ENCODE measurements at places on chromosomes 2 and 18. TPM values are rescaled to one million over a fixed set of nuclear protein-coding genes. Genes with fewer than 3 reads are reported as not detected.

Gene FAM237A
- total RNA-seq, result not detected

Gene WNT10A
- total RNA-seq, result not detected

Gene DAW1
- 0.11 TPM for total RNA-seq

Gene SULT1C4
- not detected for total RNA-seq

Gene CAPN14
- 0.98 TPM for total RNA-seq

Gene PLA2R1
- total RNA-seq, result 0.88 TPM

Gene KLHL30
- total RNA-seq, result 0.04 TPM

Gene LCT
- 0.08 TPM for total RNA-seq

Gene FEV
- not detected for total RNA-seq

Gene MRO
- 0.03 TPM for total RNA-seq

Gene C2orf80
- not detected for total RNA-seq

Gene HNMT
- 24.7 TPM for total RNA-seq

Gene TSPYL6
- total RNA-seq, result not detected

Gene RAB6C
- not detected for total RNA-seq

Gene AKAIN1
- total RNA-seq, result not detected

Gene COLEC11
- not detected for total RNA-seq

Gene IKZF2
- total RNA-seq, result 2.4 TPM

Gene MAP3K19
- not detected for total RNA-seq

Gene GKN2
- not detected for total RNA-seq

Gene XIRP2
- total RNA-seq, result not detected

Gene MYO5B
- total RNA-seq, result 4.7 TPM

Gene NR4A2
- 7.6 TPM for total RNA-seq

Gene ANKRD62
- total RNA-seq, result not detected

Gene KCNF1
- total RNA-seq, result not detected

Gene KIF3C
- total RNA-seq, result 21.8 TPM

Gene TET3
- total RNA-seq, result 10.4 TPM

Gene LIMS4
- total RNA-seq, result 0.19 TPM

Gene SP5
- total RNA-seq, result not detected

Gene TEX44
- not detected for total RNA-seq

Gene RAB27B
- 1.5 TPM for total RNA-seq

Gene UGT1A5
- not detected for total RNA-seq

Gene COLEC12
- total RNA-seq, result 2.4 TPM

Gene C2orf81
- total RNA-seq, result 8.5 TPM

Gene KCNIP3
- total RNA-seq, result 2.7 TPM

Gene SPATA3
- not detected for total RNA-seq

Gene DIPK1C
- not detected for total RNA-seq

Gene ARID5A
- 8.4 TPM for total RNA-seq

Gene STARD7
- total RNA-seq, result 73.0 TPM

Gene MC5R
- total RNA-seq, result 0.32 TPM

Gene INHA
- 0.83 TPM for total RNA-seq

Gene TCF7L1
- total RNA-seq, result not detected

Gene PROC
- not detected for total RNA-seq

Gene SLC14A1
- total RNA-seq, result 22.7 TPM

Gene UGT1A6
- total RNA-seq, result not detected

Gene HAAO
- total RNA-seq, result not detected

Gene TMEM200C
- not detected for total RNA-seq

Gene OTOF
- total RNA-seq, result not detected

Gene STEAP3
- 3.2 TPM for total RNA-seq

Gene PRADC1
- 17.7 TPM for total RNA-seq

Gene PRKCE
- 14.7 TPM for total RNA-seq

Gene SERPINB13
- not detected for total RNA-seq

Gene GALNT13
- 3.8 TPM for total RNA-seq

Gene ERFE
- 14.8 TPM for total RNA-seq

Gene ARHGAP15
- not detected for total RNA-seq

Gene CNTNAP5
- total RNA-seq, result not detected

Gene VWC2L
- total RNA-seq, result not detected

Gene SLC8A1
- 6.9 TPM for total RNA-seq

Gene GYPC
- 94.1 TPM for total RNA-seq

Gene TRMT61B
- total RNA-seq, result 14.6 TPM

Data from A375 (cell line).